ENCODE measurements at places on chromosomes 2 and 18.

DNA sequence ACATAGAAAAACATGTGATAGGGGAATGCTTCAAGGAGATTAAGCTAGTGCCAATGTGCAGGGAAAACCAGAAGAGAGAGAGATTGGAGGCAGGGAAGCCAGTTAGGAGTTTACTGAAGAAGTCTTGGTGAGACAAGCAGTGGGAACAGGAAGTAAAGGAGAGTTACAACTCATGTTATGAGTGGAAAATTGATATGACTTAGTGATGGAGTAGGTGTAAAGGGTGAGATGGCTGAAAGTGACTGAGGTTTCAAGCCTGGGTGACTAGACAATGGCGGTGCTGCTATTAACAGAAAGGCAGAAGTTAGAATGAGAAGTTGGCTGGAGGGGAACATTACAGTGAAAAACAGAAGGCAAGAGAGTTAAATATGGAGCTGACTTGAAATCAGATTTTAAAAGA lies 16.5 kb downstream of the DOK1 start:
- H3K4me3 ChIP-seq, result no peak overlapping the region
- no peaks in the 10 kb centered on the region for H3K27me3 ChIP-seq
- H3K4me1 ChIP-seq, result peaks cover 47% of the 10 kb centered on the region
- no peaks in the 10 kb centered on the region for H3K36me3 ChIP-seq
- H3K27ac ChIP-seq, result no peak overlapping the region

DNA sequence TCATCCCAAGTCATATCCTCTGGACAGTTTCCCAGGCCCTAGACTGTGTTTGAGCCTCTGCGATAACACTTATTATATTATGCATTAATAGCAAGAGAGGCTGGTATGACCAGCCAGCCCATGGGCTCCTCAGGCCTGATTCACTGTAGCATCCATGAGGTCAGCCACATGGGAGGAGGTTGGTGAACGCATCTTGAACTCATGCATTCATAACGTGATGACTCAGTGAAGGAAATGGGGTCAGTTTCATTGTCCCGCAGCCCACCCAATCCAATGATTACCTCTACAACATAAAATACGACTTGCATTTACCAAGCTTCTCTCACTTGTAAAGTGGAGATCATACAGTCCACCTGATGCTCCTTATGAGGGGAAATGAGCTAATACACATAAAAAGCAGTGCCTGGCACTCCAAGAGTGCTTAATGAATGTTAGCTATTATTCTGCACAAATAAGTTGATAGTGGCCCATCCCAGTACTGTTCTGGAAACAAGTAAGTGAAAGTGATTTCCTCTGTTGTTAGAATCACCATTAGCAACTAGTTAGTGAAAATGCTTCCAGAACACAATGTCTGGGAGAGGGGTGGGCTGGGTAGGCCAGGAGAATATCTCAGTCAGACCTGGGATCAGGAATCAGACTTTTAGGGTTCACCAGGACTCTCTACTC lies 46.1 kb upstream of the CELF4 start:
- no peaks in the 10 kb centered on the region for H3K36me3 ChIP-seq
- no peak for DNase-seq
- H3K4me3 ChIP-seq, result no peak overlapping the region
- H3K27ac ChIP-seq, result no peak overlapping the region
- H3K4me1 ChIP-seq, result no peaks in the 10 kb centered on the region
- peaks cover 7% of the 10 kb centered on the region for H3K27me3 ChIP-seq

DNA sequence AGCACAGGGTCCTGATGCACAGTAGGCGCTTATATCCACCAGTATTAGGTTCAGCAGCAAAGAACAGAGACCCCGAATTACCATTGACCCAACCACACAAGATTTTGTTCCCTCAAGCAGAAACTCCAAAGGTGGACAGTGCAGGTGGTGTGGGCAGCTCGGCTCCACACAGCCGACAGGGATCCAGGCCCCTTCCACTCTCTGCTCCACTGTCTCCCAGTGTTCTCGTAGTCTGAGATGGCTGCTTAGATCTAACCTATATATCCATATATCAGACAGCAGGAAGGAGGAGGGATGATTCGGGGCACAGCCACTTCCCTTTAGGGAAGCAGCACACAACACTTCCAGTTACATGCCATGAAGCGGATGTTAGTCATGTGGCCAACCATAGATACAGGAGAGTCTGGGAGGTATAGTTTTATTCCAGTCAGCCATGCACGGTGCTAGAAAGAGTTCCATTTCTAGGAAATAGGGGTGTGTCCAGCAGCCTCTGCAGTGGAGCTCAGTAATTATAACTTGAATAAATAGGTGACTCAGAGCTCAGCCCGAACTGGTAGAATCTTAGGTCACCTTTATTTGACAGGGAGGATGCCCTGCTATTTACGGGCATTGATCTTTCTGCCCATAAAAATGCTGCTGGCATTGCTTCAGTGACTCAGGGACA lies 158.9 kb downstream of the TWIST2 start:
- DNase-seq, result no peak
- peaks cover 3% of the 10 kb centered on the region for H3K36me3 ChIP-seq
- peaks cover 35% of the 10 kb centered on the region for H3K4me1 ChIP-seq
- H3K27me3 ChIP-seq, result peaks cover 34% of the 10 kb centered on the region
- no peak overlapping the region for H3K27ac ChIP-seq

DNA sequence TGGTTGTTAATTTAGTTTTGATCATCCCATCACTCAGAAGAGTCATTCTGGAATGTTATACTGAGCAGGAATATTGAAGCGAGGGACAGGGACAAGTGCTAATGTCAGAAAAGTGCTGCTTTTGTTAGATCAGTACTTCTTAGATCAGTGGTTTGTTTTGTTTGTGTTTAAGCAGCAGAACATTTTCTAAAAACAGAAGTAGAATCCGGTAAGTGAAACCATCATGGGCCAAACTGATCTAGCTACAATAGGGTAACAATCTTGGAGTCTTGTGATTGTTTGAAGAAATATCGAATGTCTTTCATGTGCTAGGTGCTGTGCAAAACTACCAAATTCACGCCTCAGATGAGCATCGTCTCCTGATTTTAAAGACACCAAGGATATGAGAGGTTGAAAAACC lies 45.1 kb upstream of the SEC11C start:
- H3K4me3 ChIP-seq, result no peak overlapping the region
- peaks cover 13% of the 10 kb centered on the region for H3K27me3 ChIP-seq
- H3K4me1 ChIP-seq, result no peaks in the 10 kb centered on the region
- DNase-seq, result no peak
- no peaks in the 10 kb centered on the region for H3K36me3 ChIP-seq
- H3K27ac ChIP-seq, result no peak overlapping the region

DNA sequence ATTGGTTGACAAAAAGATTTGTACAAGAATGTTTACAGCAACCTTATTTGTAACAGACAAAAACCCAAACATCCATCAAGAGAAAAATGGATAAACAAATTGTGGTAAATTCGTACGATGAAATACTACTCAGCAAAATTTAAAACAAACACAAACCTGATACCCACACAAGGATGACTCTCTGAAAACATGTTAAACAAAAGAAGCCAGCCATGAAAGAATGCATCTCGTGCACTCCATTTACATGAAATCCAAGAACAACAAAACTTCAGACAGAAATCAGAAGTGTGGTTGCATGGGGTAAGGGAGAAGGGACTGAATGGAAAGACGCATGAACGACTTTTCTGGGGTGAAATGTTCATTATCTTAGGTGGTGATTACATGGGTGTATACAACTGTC lies 93.4 kb downstream of the SLC25A12 start:
- H3K4me3 ChIP-seq, result no peak overlapping the region
- no peak for DNase-seq
- no peak overlapping the region for H3K27ac ChIP-seq
- peaks cover 28% of the 10 kb centered on the region for H3K4me1 ChIP-seq
- peaks cover 3% of the 10 kb centered on the region for H3K36me3 ChIP-seq

- H3K27ac ChIP-seq, result no peak overlapping the region
- no peaks in the 10 kb centered on the region for H3K27me3 ChIP-seq
- no peak for DNase-seq
- no peak overlapping the region for H3K4me3 ChIP-seq
Observed at GRCh38 chr18:78773303-78773755, 206.3 kb upstream of the SALL3 start.

DNA sequence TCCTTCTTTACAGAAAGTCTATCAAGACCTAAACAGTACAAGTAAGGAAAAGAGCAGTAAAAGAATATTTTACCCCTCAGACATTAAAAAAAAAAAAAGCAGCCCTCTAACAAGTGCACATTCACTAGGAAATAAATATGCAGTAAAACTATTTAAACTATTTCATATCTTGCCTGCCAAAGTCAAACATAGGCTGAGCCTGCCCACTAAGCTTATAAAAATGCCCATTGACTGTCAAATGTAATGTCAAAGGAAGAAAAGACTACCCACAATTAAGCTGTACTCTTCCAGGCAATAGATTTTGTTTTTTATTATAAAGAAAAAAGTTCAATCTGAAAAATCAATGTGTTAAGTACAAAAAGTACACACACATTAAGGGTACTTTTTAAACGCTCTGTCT lies 11.8 kb downstream of the ALS2 start:
- no peak overlapping the region for H3K4me3 ChIP-seq
- H3K27me3 ChIP-seq, result no peaks in the 10 kb centered on the region
- no peak for DNase-seq
- H3K4me1 ChIP-seq, result peaks cover 53% of the 10 kb centered on the region
- peaks cover 7% of the 10 kb centered on the region for H3K36me3 ChIP-seq

Measured in chondrocyte (in vitro differentiated cells).